ENCODE measurements at places on chromosomes 16 and 17. TPM values are rescaled to one million over a fixed set of nuclear protein-coding genes. Genes with fewer than 3 reads are reported as not detected.

Gene C16orf74
- 156 TPM for total RNA-seq

Gene HOXB2
- total RNA-seq: 0.46 TPM

Gene HBZ
- not detected for total RNA-seq

Gene NOD2
- total RNA-seq: 1.2 TPM

Gene ZFP3
- total RNA-seq: 0.94 TPM

Gene PHLPP2
- 6.0 TPM for total RNA-seq

Gene FASN
- total RNA-seq: 292 TPM

Gene USP10
- 43.4 TPM for total RNA-seq

Gene SLC35G6
- total RNA-seq: not detected

Gene MMP25
- total RNA-seq: 0.04 TPM

Gene CALB2
- total RNA-seq: not detected

Gene ALOX15
- total RNA-seq: not detected

Gene GLIS2
- 1.0 TPM for total RNA-seq

Gene CAVIN1
- 304 TPM for total RNA-seq

Gene NHLRC4
- 0.11 TPM for total RNA-seq

Gene TGFB1I1
- 20.4 TPM for total RNA-seq

Measured in hair follicular keratinocyte (primary cell).